ENCODE measurements at places on chromosomes 4 and X.
A peak's percentile ranks its signal among the peaks of the same experiment; 100 is the strongest.

DNA sequence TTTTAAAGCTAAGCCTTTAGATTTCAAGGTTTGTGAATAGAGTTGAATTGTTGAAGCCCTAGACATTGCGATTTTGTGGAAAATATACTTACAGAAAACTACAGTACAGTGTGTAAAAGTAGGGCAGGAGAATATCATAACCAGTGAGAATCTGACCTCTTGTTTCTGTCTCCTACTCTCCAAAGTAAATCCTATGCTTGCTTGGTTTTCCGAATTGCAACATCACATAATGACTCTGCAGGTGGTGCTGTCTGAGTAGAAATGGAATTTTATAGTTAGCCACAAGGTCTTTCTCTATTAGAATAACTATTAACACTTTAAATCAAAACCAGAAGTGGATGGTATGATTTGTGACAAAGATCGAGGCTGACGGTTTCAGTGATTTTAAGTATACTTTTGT lies 505.6 kb downstream of the RAPGEF2 start:
- DNase-seq = peak; percentile 37

- no peak for DNase-seq
Measured at GRCh38 chr4:151013944-151014343, 1.1 kb downstream of the LRBA start.

DNA sequence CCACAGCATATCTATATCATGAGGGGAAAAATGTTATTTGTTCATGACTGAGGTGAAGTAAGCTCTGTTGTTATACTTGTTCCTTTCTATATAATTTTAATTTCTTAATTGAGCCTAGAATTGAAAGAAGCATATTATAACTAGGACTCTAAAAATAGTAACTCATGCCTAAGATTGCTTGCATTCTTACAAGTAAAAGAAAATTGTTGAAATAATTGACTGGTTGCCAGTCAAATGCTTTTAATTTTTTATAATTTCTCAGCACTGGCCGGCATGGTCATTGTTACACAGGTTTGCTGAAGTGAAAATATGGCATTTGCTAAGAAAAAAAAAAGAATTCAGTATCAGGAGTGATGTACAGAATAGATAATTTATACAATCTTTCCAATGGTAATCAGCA lies 104.8 kb downstream of the GASK1B start:
- no peak for DNase-seq

GRCh38 chr4:148962539-148963290 lies 520.5 kb upstream of the NR3C2 start:
- no peak for DNase-seq

DNA sequence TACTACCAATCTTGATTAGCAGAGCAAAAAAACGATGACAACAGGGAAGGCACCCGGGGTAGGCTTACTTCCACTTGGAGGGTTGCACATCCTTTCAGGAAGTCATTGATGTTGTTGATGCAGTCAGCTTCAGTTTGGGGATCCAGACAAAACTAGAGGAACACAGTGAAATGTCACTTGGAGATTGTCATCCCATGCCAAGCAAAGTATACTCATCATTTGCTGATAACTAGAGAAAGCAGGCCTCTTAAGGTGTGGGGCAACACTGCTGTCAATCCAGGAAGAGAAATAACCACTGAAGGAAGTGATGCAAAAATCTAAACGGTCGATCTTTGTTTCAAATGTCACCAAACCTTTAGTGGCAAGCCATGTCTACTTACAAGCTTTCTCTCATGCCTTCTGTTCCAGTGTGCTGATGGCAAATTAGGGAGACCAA lies 1.4 kb downstream of the ARHGEF6 start:
- DNase-seq = no peak

GRCh38 chr4:183918696-183919095 lies 13.6 kb downstream of the STOX2 start:
- DNase-seq = no peak

- DNase-seq = peak; percentile 38
Measured at GRCh38 chr4:138241281-138242075, 671 bp downstream of the SLC7A11 start.

GRCh38 chr4:151484396-151485102 lies 75.6 kb downstream of the FHIP1A start:
- DNase-seq = peak; percentile 76

- no peak for DNase-seq
Measured at GRCh38 chrX:106150701-106151100, 17.4 kb upstream of the PWWP3B start.

- DNase-seq = no peak
Measured at GRCh38 chr4:105686571-105686970, 21.9 kb downstream of the INTS12 start.

GRCh38 chrX:7146703-7147412 lies 654 bp upstream of the STS start:
- DNase-seq = peak; percentile 39

DNA sequence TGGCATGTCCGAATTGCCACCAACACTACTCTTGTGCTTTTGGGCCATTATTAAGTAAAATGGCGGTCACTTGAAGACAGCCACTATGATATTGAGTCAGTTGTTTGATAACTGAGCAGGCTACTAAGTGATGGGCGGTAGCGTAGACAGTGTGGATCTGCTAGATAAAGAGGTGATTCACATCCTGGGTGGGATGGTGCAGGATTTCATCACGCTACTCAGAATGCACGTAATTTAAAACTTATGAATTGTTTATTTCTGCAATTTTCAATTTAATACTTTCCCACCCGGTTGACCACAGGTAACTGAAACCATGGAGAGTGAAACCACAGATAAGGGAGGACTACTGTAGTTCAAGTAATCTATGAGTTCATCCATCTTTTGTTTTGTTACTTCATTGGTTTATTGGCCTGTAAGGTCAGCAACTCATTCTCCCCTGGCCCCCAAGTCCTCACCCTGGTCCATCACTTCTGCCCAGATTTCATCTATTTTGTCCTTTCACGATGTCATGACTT lies 2.9 kb downstream of the ARAF start:
- DNase-seq = no peak

DNA sequence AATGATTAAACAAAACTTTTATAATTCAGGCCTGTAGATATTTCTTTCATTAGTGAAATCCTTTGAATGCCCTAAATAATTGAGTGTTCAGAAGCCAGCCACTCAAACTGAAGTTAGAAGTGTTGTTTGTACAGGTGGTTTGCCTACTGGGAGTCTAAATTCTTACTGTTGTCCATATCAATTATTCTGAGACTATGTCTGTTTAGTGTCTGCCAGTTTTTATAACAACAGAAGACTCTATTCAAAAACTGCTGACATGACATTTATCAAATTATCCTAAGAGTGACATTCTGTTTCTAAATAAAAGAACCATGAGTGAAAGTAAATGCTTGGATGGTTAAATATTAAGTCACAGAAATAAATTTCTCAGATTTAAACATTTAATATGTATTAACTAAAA lies 375.1 kb downstream of the FAT4 start:
- DNase-seq = no peak

DNA sequence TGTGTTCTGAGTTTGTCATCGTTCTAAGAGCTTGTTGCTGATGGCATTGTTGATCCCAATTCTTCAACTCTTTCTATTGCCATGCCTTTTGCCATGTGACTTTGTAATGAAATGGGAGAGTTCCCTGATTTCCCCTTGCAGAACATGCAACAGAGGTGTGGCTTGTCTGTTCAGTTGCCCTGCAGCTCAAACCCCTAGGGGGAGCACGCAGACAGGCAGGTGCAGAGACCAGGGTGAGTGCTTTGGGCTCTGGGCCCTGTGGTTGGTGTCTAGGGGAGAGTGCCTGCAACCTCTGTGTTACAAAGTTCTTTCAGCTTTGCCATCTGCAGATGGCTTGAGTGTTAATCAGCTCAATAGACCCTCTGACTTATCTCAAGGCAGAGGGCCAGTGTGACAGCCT lies 332.7 kb downstream of the MID1IP1 start:
- DNase-seq = no peak

GRCh38 chr4:51830156-51830720 lies 12.7 kb upstream of the DCUN1D4 start:
- DNase-seq = no peak

DNA sequence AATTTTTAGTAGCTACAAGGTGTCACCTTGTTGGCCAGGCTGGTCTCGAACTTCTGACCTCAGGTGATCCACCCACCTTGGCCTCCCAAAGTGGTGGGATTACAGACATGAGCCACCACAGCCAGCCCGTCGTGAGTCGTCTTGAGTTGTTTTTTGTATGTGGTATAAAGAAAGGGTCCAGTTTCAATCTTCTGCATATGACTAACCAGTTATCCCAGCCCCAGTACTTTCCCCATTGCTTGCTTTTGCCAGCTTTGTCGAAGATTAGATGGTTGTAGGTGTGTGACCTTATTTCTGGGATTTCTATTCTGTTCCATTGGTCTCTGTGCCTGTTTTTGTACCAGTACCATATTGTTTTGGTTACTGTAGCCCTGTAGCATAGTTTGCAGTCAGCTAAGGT lies 105.9 kb downstream of the OR13H1 start:
- DNase-seq = no peak

DNA sequence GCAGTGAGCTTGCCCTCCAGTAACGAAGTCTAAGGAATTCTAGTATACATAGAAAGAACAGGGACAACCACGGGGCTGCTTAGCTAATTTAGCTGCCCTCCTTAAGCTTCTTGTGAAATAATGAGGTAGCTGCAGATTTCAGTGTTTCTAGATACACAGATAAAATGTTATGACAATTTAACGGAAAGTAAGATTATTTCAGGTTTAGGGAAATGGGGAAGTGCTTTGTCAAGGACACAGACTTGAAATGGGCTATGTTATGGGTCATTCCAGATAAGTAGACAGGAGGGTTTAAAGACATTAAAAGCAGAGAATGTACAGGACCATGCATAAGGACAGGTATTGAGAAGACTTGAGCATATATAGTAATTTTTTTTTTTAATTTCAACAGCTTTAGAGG lies 34.2 kb upstream of the ZNF518B start:
- DNase-seq = no peak

DNA sequence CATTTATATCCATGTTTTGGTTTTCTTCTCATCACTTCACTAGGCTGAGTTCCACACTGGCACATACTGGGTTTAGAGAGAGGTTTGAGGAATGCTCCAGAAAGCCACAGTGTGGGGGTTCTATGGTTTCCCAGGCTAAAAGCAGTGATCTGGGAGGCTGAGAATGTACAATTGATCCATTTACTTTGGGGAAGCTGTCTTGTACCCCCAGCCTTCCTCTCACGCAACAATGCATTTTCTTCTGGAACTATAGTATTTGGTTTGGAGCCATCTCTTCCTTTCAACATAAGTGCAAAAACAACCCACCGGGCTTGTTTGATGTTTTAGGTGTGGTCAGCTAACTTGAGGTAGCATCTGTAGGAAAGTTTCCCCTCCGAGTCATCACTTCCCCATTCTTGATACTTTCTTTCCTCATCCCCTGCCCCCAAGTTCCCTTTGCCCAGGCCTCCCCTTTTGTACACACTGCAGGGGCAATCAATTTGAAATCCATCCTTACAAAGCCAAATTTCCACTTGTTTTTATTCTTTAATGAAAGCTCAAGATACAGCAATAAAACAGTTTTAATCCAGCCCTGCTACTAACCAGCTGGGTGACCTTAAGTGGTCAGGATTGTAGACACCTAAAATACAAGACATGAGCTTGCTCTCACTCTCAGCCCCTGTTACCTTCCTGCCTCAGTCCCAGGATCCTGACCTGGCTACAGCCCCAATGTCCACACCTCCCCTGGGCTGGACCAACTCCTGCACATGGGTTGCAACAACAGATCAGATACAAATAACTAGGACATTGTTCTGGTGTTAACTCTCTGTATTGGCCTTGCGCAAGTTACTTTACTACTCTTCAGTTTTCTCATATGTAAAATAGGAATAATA lies 109.2 kb downstream of the FHDC1 start:
- peak; percentile 51 for DNase-seq

DNA sequence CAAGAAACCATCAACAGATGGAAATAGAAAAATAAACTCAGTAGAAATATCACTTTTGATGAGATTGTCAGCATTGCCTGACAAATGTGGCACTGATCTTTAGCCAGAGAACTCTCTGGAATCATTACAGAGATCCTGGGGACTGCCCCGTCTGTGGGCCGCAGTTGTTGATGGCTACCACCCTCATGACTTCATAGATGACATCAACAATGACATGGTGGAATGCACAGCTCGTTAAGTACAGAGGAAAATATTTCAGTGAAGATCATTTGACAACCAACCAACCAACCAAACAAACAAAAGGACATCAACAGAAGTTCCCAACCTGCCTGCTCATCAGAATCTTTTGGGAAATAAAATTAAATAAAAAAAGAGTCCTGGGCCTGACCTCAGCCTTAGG lies 132.6 kb downstream of the UCHL1 start:
- no peak for DNase-seq

DNA sequence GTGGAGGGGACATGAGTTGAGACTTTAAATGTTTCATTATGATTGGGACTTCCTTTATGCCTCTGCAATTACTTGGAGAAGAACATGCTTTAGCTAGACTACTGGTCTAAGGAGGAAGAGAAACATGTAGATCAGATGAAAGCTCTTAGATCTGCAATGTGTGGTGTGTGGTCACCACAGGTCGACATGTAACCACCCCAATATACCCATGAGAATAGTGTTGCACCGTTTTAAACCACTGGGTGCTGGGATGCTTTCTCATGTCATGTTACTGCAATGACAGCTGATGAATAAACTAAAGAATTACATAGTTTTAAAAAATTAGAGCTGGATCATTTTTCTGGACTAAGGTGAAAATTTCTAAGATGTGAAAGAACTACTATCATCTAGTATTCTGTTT lies 1039.7 kb downstream of the RAPGEF2 start:
- no peak for DNase-seq

DNA sequence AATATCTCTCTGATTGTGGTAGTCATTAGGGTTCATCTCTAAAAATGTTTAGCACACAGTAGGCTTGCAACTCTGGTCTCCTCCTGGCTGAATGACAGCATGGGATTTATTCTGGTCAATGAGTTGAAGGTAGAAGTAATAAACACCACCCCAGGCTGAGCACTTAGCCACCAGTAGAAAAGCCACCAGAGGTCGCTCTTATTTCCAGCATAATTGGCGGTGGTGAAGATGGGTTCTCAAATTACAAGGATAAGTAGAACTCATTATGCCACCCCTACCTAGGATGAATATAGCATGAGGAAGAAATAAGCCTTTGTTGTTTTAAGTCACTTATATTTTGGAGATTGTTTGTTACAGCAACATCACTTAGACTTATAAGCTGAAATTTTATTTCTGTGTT lies 302.7 kb downstream of the GPM6A start:
- no peak for DNase-seq

DNA sequence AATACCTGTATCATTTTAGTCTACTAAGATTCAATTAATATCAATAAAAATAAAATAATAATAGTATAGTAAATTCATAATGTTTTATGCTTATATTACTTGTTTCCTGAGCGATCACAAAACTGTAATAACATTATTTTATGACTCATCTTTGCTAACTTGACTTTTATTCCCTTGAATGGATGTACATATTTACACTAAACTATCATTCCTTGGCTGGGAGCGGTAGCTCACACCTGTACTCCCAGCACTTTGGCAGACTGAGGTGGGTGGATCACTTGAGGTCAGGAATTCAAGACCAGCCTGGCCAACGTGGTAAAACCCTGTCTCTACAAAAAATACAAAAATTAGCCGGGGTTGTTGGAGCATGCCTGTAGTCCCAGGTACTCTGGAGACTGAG lies 104.0 kb upstream of the SLC34A2 start:
- peak; percentile 7 for DNase-seq

Measured in PC-9 (cell line).